ENCODE measurements at places on chromosomes 5 and 9.

DNA sequence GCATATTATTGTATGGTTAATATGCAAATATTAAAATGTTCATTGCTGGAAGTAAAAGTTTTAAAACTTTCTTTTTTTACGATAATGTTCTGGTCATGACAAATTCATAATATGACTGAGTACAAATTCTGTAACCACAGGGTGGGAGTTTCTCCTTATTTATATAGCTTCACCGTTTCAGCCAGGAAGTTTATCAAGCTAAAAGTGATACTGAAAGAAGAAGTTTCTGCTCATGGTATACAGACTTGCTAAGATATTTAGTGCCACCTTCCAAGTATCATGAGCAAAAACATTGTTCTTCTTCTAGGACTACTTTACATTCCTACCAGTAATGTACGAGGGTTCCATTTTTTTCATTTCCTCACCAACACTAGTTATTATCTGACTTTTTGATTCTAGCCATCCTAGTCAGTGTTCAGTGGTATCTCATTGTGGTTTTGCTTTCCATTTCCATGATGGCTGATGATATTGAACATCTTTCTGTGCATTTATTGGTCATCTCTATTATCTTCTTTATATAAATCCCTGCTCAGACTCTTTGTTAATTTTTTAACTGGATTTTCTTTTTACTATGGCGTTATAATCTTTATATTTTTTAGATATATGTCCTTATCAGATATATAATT lies 94.2 kb upstream of the PRRC1 start:
- no peak for DNase-seq

DNA sequence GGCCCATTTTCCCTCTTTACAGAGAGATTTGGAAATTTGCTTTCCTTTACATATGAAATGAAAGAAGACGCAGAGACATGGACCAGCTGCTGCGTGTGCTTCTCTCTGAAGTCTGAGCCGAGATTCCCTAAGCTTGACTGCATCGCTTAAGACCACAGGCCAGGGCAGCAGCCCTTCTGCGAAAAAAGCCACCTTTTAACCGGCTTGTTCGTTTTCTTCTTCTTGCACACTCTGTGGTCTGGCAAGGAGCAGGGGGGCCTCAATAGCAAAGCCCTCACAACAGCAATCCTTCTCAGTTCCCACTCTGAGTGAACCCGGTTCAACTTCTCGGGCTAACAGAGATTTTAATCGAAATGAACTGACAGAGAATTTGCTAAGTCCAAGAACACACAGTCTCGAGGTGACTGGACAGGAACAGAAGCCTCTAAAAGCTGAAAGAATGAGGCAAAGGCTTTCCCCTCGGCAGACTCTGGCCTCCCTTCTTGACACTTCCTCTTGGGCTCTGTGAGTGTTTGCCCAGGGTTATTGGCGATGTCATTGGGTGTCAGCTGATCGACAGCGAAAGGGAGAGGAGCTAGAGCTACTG lies 512.9 kb upstream of the KLF4 start:
- no peak for DNase-seq

- DNase-seq: no peak
These were observed 11.7 kb upstream of the IRF1 start for GRCh38 chr5:132501961-132502931.

DNA sequence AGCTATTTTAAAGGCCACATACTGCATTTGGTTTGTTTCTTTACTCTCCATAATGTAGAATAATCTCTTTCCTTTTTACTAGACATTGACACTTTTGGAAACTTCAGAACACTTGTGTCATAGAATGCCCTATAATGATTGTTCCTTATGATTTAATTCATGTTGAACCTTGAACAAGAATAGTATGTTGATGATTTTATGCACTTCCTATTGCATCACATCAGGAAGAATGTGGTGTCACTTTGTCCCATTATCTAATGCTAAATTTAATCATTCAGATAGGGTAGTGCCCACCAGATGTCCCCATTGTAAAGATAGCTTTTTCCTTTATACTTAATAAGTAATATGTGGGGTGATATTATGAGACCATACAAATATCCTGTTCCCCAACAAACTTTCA lies 19.4 kb upstream of the DEPDC1B start:
- DNase-seq: no peak

- DNase-seq: no peak
These were observed 2.2 kb downstream of the HNRNPA0 start for GRCh38 chr5:137751869-137752491.

GRCh38 chr9:7154003-7154619 lies 396.3 kb downstream of the KDM4C start:
- DNase-seq: no peak

DNA sequence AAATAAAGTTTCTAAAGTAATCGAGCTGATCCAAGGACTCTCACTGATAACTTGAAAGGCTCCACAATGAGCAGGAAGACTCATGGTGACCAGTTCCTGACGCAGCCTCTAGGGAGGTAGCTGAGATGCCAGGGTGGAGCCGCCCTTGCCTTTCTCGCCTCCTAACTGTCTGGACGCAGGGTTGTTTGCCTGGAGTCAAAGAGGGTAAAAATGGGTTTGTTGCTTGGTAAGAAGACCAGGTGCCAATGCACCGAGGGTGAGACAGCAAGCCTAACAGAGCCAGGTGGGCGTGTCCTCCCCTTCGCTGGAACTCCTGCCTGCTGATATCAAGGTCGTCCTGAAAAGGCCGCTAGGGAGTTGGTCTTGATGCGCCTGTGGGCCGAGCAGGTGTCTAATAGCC lies 48.6 kb upstream of the FCN1 start:
- no peak for DNase-seq

DNA sequence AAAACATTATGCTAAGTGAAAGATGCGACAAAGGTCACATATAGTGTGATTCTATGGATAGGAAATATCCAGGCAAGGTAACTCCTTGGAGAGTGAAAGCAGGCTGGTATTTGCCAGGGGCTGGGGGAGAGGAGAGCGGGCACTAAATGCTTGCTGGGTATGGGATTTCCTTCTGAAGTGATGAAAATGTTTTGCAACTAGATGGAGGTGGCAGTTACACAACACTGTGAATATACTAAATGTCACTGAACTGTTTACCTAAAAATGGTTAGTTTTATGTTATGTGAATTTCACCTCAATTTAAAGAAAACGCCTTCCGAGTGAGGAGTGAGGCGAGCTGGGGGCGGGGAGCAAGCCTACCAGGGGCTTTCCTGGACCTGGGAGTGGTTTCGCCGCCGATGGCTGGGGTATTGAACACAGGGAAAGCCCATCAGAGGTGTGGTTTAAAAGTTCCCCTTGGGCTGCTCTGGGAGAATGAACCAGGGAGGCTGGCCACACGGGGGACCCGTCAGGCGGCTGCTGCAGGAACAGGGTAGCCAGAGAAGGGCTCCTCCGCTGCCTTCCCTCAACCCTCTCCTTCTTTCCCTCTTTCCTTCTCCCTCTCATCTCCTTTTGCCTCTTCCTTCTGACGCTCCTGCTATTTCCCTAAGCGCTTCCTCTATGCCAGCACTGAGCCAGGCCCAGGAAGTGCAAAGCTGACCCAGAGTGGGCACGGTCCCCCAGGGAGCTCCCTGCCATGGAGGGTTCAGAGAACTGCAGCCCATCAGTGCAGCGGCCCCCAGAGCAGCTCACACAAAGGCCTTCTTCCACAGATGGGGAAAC lies 4.9 kb downstream of the AKNA start:
- DNase-seq: peak; percentile 65

- DNase-seq: no peak
These were observed 200.9 kb downstream of the AUH start for GRCh38 chr9:91160599-91161464.

DNA sequence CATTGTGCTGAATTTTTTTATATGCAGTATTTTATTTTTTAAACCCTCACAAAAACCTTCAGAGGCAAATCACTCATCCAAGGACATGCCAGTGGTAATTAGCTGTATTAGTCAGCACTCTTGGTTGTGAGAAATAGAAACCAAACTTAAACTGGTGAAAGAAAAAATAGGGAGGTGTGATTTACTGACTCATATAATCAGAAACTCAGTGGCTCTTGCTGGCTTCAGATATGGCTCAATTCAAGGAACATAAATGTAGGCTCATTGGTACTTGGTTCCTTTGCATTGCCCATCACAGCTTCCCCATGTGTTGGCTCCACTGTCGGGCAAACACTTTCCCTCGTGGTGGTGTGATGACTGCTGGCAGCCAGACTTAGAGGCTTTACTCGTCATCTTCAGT lies 497.2 kb downstream of the MAT2B start:
- DNase-seq: no peak

DNA sequence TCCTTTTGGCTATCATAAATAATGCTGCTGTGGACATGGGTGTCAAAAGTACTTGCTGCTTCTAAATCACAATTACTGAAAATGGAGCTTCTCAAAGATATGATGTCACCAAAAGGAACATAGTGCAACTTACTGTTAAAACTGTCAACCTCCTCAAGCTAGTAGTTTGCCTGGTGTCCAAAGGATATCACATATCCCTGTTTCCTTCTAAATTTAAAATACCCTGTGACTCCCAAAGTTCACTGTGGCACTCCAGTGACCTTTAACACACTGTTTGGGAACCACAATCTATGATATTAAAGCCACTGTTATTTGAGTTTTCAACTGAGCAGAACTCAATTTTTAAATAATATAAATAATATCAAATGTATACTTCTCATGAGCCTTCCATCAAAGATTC lies 18.2 kb downstream of the GLIS3 start:
- no peak for DNase-seq

GRCh38 chr5:41509399-41510175 lies 814 bp downstream of the PLCXD3 start:
- no peak for DNase-seq

- no peak for DNase-seq
These were observed 86.6 kb downstream of the MED27 start for GRCh38 chr9:131992906-131993657.

- DNase-seq: no peak
These were observed 110.7 kb downstream of the CCDC192 start for GRCh38 chr5:127813633-127814587.

- no peak for DNase-seq
These were observed 80.6 kb downstream of the FEM1C start for GRCh38 chr5:115463983-115464382.

DNA sequence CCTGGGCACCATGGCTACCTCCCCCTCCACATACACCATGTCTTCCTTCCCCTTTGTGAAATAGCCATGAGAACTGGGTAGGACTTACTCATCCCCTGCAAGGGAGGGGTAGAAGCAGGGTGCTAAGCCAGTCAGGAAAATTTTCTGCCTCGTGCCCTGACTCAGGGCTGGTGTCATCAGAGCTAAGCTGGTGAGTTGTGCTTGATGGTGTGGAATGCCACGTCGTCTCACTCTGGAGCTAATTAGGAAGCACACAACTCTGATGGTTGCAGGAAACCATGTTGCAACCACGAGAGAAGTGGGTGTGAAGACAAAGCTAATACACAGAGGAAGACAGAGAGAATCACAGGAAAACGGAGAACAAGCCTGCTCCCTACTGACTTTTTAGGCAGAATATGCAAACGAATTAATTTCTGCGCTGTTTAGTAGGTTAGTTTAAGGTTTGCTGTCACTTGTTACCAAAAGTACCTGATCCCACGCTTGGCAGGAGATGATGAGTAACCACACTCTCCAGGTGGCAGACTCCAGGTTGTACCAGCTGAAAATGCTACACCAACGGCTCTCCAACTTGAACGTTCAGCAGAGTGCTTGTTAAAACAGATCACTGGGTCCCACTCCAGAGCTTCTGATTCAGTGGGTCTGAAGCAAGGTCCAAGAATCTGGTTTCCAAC lies 54.5 kb downstream of the STK10 start:
- no peak for DNase-seq

GRCh38 chr9:70479880-70480291 lies 65.4 kb upstream of the KLF9 start:
- no peak for DNase-seq

DNA sequence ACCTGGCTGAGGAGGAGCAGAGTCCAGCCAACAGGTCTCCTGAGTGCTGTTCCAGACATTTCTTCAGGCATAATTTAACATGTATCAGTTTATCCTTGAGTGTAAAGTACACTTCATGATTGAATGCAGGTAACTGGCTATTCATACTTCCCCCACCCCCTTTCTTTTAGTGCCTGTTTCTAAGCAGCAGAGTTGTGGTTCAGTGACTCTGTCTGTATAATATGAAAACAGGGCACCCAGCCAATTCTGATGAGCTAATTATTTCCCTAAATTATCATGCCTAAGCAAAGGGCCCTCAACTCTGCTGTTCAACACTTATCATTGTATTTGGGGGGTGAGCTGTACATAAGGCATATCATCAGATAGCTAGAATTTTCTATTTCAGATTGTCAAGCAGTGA lies 51.9 kb upstream of the ZSWIM6 start:
- no peak for DNase-seq

DNA sequence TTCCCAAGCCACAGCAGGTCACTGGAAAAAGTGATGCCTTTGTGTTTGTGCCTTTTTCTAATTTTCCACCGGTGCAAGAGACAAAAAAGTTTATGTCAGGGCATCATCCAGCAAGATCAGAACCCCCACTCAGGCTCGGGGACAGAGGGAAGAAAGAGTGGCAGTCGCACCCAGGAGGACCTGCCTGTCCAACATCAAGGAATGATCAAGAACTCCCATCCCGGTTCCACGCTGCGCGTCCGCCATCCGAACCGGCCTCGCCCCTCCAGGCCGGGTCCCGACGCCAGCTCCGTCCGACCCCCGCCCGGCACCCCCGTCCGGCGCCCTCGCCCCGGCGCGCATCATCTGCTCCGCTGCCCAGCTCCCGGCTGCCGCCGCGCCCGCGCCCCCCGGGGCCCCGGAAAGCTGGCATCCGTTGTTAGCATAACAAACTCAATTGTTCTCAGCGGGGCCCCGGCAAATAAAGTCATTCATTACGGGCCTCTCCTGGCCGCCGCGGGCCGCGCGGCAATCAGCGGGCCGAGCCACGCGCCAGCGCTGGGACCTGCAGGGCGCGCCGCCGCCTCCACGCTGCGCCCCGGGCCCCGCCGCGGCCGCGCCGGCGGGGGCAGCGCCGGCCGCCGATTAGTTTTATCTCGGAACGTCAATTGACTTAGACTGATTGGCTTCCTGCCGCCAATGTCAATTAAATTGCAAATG lies 48.1 kb downstream of the PAX5 start:
- no peak for DNase-seq

GRCh38 chr9:2964470-2964869 lies 120.6 kb upstream of the PUM3 start:
- DNase-seq: no peak

- no peak for DNase-seq
These were observed 273.3 kb upstream of the ANKRD55 start for GRCh38 chr5:56506211-56506965.

DNA sequence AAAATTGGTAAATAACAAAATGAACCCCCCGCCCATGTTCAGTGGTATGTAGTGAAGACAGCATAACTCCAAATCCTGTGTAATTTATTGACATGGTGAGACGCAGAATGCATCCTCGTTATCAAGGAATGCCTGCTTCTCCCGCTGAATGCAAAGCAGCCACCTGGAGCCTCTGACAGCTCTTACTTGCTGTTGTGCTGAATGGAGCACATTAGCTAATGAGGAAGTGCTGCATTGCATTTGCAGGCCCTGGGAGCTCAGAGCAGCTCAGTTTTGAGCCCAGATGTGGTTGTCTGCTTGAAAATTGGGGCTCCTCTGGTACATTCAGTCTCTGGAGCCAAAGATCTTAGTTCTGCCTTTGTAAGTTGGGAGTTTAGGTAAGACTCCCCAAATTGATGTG lies 28.9 kb downstream of the PLAC8L1 start:
- DNase-seq: no peak

- no peak for DNase-seq
These were observed 28.4 kb downstream of the RASEF start for GRCh38 chr9:83034587-83034986.

- no peak for DNase-seq
These were observed 78.9 kb downstream of the GOLPH3 start for GRCh38 chr5:32095261-32095671.
